ENCODE measurements at places on chromosomes 6 and 20.

GRCh38 chr6:2756241-2756640 lies 5.5 kb upstream of the MYLK4 start:
- no peak for DNase-seq

DNA sequence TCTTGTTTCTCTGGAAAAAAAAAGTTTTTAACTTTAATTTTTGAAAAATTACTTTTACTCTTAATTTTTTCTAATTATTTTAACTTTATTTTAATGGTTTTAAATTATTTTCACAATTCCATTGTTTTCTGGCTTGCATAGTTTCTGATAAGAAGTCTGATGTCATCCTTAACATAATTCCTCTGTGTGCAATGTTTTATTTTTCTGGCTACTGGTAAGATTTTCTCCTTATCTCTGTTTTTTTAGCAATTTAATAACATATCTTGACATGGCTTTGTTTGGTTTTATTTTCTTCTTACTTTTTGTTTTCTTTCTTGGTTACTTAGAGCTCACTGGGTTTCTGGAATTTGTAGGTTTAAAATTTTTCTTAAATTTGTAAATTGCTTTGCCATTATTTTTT lies 114.8 kb downstream of the TBXT start:
- no peak for DNase-seq

GRCh38 chr20:33670715-33671499 lies 3.3 kb downstream of the NECAB3 start:
- DNase-seq = no peak

GRCh38 chr20:36259177-36260061 lies 23.1 kb downstream of the AAR2 start:
- DNase-seq = no peak

- peak; percentile 25 for DNase-seq
Observed at GRCh38 chr6:29631860-29632731, 887 bp downstream of the GABBR1 start.

DNA sequence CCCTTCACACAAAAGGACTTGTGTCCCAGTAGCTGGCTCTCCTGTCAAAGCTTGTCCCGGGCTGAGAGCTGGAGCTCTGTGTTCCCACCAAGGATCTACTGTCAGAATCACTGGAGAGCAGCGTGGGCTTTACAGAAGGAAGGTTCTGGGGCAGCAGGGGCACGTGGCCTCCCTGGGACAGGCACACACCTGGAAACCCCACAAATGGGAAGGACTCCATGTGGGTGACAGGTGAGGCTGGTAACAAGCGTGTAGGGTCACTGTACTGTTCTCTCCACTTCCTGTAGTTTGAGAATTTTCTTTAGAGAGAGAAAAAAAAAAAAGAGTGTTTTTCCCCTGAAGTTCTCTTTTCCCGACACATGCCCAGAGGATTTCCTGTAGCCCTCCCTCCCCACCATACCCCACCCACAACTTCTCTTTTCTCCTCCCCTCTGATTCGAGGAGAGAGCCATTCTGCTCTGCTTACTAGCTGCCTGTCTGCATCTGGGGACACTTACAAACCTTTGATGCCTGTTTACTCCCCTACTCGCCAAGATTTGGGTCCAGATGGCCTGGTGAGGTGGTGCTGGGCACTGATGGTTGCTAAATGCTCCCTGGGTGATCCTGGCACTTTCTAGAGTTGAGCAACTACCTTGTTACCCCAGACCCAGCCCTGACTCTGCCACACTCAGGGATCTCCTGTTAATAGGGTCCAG lies 84.1 kb upstream of the SIRPA start:
- no peak for DNase-seq

DNA sequence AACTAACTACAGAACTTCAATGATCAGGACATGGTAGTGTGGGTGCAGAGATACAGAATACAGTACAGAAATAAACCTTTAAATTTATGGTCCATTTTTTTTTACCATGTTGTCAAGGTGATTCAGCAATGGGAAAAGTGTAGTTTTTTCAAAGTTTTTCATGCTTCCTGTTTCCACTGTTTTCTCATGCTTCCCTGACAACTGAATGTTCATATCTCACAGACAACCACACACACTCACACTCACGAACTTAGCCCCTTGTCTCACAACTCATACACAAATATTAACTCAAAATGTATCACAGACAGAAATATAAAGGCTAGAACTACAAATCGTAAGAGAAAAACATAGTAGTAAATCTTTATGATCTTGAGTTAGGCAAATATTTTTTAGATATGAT lies 232.6 kb upstream of the CDYL start:
- DNase-seq = no peak

- DNase-seq = no peak
Observed at GRCh38 chr6:144919560-144919959, 634.4 kb downstream of the UTRN start.

DNA sequence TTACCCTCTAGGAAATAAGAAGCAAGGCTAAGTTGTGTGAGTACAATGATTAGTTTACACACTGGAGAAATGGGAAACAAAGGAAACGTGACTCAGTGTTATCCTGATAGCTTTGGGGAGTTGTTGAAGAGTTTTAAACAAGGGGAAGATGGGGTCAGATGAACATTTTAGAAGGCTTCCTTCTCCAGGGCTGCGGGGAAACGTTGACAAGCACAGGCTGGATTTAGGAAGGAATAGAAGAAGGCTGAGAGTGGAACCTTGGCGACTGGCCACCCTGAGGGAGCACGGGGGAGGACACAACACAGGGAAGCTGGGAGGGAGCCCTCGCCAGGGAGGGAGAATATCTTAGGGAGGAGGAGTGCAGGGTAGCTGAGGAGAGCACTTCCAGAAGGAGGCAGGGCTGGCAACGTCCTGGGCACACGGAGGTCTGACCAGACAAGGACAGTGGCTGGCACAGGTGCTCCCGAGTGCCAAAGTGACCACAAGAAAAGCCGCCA lies 134.7 kb downstream of the AIG1 start:
- DNase-seq = no peak

- DNase-seq = no peak
Observed at GRCh38 chr6:109793792-109794191, 102.7 kb downstream of the FIG4 start.

GRCh38 chr6:140058863-140059262 lies 684.4 kb upstream of the CITED2 start:
- DNase-seq = no peak

DNA sequence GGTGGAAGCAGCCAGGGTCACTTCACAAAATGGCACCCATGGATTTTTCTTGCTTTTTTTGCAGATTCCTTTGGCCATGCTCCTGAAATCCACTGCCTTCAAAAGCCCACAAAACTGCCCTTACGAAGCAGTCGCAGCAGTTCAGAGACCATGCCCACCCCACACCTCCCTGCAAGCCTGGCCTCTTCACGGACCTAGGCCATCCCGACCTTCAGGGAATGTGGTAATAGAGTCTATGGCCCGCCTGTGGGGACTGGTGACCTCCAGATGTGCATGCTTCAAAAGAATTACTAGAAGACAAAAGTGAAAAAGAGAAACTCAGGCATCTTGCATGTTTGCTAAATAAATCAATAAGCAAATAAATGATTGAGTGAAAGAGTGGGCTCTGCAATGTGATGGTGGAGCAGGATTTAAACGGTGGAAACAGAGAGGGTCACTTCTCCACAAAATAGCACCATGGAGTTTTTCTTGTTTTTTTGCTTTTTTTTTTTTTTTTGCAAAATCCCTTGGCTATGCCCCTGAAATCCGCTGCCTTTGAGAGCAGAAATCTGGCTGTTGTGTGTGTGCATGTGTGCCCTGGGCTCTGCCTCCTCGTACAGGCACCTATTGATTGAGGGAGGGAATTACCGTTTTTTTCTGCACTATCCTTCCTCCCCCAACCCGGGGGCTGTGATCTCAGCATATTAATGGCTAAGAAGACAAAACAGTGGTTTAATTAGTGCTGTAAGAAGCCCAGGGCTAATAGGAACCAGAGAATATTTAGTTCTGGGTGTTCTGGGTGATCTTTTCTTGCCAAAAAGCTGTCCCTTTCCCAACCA lies 107.4 kb downstream of the PXDC1 start:
- no peak for DNase-seq

DNA sequence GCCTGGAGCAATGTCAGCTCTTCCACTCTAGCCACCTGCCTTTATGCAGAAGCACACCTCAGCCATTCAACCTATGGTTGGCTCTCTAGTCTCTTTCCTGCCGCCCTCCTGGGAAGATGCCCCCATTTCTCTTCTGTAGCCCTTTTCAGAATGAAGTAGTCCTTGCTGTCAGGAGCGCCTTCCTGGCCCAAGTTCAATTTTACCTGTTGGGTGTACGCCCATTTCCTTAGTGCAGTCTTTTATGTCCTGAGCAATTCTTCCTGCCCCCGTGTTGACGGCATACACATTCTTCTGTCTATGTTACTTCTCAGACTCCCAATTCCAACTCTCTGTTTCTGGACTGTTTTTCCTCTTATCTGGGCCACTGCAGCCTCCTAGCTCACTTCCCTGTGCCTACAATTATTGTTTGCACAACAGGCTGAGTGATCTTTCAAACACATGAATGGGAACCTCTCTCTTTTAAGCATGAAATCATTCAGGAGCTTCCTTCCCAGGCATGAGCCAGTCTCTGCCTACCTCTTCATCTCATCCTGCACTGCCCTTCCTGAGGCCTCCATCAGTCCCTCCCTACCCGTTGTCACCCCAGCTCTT lies 389.2 kb downstream of the CD83 start:
- no peak for DNase-seq

GRCh38 chr6:53724501-53724900 lies 58.9 kb upstream of the KLHL31 start:
- DNase-seq = no peak

GRCh38 chr20:31685853-31686643 lies 36.6 kb downstream of the BCL2L1 start:
- no peak for DNase-seq

DNA sequence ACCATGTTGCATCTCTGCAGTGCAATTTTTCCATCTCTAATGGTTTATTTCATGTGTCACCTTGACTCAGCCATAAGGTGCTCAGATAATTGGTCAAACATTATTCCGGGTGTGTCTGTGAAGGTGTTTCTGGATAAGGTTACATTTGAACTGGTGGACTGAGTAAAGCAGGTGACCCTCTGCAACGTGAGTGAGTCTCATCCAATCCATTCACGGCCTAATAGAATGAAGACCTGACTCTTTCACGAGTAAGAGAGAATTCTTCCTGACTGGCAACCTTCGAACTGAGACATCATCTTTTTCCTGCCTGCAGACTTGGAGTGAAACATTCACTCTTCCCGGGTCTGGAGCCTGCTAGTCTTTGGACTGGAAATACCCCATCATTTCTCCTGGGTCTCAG lies 77.1 kb upstream of the SLC22A23 start:
- no peak for DNase-seq

DNA sequence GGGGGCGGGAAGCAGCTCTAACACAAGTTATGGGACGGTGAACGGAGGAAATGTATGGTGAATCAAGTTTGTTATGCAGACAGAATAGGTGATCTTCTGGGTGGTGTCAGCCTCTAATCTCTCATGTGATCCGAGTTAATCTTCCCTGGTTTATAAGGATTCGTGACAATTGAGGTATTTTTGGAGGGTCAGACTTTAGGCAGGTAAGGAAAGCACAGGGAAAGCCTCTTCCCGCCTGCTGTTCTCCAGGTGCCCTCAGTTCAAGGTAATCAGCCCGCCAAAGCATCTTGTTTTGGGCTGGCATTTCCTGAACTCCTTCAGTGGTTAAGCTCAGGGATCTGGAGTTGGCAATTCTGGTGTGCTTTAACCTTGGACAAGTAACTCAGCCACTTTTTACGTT lies 1.2 kb downstream of the CSTF1 start:
- DNase-seq = no peak

DNA sequence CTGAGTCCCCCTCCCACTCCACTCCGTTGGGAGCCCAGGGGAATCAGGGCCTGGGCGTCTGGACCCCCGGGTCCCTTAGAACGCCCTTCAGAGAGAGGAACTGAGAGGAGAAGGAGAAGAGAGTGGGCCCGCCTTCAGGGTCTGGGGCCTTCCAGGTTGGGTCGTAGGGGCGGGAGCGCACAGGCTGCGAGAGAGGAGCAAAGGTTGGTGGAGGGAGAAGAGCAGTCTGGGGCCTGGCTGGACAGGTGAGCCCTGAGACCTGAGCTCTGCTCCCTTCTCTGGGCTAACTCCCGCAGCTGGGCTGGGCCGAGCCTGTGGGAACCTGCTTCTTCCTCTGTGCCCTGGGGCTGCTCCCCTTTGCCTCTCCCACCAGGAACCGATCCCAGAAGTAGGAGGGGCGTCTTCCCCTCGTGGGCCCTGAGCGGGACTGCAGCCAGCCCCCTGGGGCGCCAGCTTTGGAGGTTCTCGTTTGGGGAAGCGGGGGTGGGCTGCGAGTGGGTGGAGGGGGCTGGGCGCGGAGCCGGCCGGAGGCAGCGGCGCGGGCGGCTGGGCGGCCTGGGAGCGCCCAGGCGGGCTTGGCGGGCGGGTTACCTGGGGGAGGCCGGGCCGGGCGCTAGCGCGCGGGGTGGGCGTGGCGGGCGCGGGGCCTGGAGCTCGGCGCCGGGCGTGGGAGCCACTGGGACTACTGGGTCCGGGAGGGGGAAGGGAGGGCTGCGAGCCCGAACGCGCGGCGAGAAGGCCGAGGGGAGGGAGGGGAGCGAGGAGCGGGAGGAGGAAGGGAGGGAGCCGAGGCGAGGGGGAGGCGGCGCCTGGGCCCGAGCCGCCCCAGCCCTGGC lies at the start of gene DDR1:
TSS of gene DDR1 (plus strand) at position 835 of the 836 bp plus-strand sequence. CDS start 4,211 bp downstream, outside the sequence.
- peak; percentile 21 for DNase-seq

- DNase-seq = no peak
Observed at GRCh38 chr6:139967497-139967896, 593.0 kb upstream of the CITED2 start.

GRCh38 chr6:134482593-134483270 lies 164.8 kb upstream of the SGK1 start:
- DNase-seq = no peak

- DNase-seq = no peak
Observed at GRCh38 chr6:13080462-13081188, 247.7 kb downstream of the TBC1D7 start.

DNA sequence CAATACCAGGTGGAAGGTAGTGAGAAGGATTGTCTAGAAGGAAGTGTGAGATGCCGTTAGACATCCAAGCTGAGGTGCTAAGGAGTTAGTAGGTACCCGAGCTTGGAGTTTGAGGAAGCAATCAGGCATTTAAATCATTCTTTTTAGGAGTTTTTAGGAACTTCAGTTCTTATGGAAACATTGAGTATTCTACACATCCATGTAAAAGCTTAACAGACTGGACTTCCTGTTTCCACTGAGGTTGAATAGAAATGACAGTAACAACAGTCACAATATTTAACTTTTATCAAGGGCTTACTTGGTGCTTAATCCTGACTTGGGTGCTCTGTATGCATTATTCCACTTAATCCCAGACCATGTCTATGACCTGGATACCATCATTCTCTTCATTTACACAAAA lies 136.4 kb downstream of the UST start:
- DNase-seq = no peak
